Occipital lobe (tissue), 3 donors: ENCODE measurements at places on chromosomes 12 and 14.
A peak's percentile ranks its signal among the peaks of the same experiment; 100 is the strongest.

- no peak for DNase-seq
Measured at GRCh38 chr14:100302616-100303015, 3.6 kb downstream of the SLC25A29 start.

DNA sequence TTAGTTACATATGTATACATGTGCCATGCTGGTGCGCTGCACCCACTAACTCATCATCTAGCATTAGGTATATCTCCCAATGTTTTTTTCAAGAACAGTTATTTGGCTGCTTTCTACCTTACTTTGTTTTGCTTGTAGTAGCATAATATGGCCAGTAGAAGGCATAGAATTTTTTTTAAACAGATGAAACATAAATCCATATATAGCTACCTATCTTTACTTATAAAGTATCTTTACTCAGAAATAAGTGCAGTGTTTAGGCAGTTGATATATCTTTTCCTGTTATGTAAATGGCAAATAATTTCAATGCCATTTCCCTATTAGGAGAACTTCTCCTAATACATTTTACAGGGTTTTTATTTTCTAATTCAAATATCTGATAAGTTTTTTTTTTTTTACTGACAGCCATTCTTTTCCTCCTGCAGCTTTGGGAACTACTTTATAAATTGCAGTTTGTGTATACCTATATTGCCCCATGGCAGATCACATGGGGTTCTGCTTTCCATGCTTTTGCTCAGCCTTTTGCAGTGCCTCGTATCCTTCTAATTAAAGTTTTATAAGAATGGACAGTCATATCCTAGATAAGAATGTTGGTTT, 143.1 kb downstream of the PCNX1 start:
- DNase-seq, result no peak

DNA sequence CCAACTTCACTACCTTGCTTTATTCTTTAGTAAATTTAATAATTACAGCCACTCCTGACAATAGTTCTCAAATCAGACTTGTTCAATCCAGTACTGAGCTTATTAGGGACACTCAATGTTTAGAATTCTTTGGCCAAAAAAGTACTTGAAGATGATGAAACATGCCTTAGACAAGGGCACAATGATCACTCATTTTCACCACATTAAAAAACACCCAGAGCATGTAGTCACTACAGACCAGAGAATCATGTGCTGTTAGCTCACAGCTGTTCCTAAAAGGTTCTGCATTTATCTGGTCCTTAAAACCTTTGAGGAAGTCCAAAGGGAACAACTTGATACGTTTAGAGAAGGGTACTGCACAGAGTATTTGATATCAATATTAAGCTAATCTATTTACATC, 98.7 kb downstream of the INSM2 start:
- DNase-seq, result no peak

GRCh38 chr14:96817750-96818666, 20.8 kb downstream of the VRK1 start:
- DNase-seq, result no peak

- no peak for DNase-seq
Measured at GRCh38 chr14:36666416-36667206, 5.0 kb downstream of the PAX9 start.

GRCh38 chr14:52397844-52398243, 83.7 kb downstream of the PTGER2 start:
- DNase-seq, result no peak

GRCh38 chr12:29103539-29103974, 45.5 kb upstream of the FAR2 start:
- no peak for DNase-seq

- no peak for DNase-seq
Measured at GRCh38 chr14:100526632-100527031, 60.6 kb downstream of the BEGAIN start.

DNA sequence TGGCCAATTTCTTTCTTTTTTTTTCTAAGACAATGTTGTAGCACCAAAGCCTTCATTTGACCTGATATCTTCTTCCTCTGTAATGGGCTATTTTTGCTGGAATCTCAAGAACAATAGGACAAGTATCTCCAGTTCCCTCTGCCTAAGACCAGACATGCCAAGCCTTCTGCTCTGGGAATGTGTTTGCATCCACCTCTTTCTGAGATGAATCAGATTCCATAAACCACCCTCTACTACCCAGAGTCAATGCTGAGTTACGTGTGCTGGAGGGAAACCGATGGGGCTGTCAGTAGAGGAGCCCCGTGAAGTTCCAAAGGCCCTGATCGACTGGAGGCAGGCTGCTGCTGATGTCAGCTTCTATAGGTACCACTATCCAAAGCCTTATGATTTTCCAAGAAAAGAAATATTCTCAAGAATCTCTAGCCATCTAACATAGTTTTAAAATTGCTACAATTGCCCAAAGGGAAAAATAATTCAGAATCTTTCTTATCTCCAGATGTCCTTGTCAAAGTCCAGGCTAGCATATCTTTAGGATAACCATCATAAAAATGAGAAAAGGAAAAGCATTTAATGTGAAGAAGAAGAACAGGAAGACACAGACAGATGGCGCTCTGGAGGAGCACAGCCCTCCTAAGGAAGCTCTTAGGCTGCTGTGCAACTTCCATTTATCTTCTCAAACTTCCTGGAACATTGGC, 101.9 kb downstream of the SLC8A3 start:
- no peak for DNase-seq

- no peak for DNase-seq
Measured at GRCh38 chr14:30849983-30850382, 24.4 kb upstream of the COCH start.

- no peak for DNase-seq
Measured at GRCh38 chr12:88092771-88093170, 49.1 kb downstream of the CEP290 start.

GRCh38 chr12:21334771-21335325, at the start of gene SLCO1A2:
TSS of gene SLCO1A2 (minus strand) at chr12:21334917. CDS start at chr12:21334647, 270 bp downstream.
- no peak for DNase-seq

- DNase-seq, result no peak
Measured at GRCh38 chr12:94445662-94446061, 14.0 kb downstream of the CEP83 start.

GRCh38 chr12:117761528-117762100, 207.2 kb downstream of the KSR2 start:
- DNase-seq, result no peak

DNA sequence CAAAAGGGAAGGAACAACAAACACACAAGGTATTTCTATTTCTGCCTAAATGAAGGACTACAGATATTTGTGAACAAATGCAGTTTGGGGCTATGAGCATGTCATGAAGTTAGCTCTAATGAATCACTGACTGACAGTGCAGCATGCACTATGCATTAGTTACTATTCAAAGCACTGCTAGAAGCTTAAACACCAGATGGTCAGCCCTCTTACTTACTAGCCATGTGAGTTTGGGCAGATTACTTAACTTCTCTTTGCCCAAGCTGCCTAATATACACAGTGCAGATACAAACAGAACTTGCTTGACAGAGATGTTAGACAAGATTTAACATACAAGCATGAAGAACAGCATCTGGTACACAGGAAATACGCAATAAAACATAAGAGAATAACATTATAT, 96.0 kb downstream of the ATXN2 start:
- no peak for DNase-seq

- DNase-seq, result peak; percentile 80
Measured at GRCh38 chr14:103594265-103594664, 31.5 kb downstream of the COA8 start.

DNA sequence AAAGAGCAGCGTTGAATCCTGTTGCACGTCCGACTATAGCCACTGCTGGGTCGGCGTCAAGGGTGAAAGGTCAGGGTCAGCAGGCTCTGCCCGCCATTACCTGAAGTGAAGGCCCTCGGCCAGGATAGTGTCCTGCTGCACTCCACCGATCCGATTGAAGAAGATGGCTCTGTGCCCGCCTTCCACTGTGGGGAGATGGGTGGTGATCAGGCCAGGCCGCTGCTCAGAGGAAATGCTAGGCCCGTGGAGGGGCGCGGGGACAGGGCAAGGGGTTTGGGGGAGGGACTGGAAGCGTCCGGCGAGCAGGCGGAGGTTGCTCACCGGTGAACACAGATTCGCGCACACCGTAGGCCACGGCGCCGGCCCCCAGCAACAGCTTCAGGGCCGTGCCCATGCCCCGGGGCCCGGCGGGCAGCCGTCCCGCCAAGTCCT, 352 bp downstream of the PHB2 start:
- no peak for DNase-seq

DNA sequence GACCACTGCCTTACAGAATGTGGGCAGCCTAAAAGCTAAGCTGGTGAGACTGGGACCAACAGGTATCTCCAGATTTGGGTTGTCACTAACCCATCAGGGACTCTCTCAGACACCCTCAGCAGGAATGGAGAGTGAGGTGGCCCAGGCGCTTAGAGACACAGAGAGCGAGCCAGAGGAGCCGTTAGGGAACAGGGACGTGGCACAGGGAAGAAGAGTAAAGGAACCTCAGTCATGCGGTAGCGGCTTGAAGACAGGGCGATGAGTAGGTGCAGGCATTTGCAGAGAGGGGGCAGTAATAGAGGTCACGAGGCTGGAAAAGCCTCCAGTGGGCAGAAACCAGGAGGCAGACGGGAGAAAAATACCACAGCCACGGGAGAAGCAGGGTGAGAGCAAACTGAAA, 158.0 kb upstream of the CCND2 start:
- no peak for DNase-seq

DNA sequence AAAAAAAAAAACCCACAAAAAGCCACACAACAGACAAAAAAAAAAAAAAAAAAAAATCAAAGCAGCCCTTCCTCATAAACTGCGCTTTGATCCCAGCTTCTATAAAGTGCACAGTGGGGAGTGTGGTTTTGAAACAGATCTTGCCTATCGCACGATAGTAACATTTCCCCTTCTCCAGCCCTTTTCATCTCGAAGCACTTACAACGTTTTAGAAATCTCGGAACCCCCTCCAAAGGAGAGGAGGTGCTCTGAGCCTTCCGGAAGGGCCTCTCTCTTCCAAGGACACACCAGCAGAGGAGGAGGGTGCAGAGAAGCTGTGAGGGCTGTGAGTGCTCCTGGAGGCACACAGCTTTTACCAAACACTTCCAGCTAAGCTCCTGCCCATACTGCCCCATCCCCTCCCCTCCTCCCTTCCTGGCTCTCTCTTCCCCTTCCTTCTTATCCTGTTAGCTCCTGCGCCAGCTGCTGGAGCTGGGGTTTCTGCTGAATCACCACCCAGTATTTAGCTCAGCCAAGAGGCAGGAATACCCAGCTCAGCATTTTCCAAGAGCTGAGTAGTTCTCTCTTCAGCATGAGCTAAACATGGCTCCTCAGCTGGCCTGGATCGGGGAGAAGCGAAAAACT, 28.4 kb downstream of the SLC7A8 start:
- DNase-seq, result peak; percentile 65

- DNase-seq, result no peak
Measured at GRCh38 chr14:85024931-85025330, 505.0 kb upstream of the FLRT2 start.

- DNase-seq, result no peak
Measured at GRCh38 chr12:48388460-48388859, 37.7 kb upstream of the ZNF641 start.

DNA sequence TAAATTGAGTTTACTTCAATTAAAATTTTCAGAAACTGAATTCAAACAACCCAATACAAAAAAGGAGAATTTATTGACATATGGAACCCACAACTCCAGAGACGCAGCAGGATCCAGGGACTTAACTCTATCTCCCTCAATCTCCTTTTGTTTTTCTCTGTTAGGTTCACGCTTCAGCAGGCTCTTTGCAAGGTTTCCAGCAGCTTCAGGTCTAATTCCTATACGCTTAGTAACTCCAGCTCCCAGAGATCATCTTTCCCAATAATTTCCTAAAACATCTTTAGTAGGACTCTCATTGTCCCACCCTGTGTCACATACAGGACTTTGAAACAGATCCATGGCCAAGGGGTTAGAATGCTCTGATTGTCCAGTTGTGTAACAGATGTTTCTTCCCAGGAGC, 175.2 kb downstream of the RMST start:
- DNase-seq, result no peak

- no peak for DNase-seq
Measured at GRCh38 chr14:78028471-78028870, 141.7 kb upstream of the NRXN3 start.

DNA sequence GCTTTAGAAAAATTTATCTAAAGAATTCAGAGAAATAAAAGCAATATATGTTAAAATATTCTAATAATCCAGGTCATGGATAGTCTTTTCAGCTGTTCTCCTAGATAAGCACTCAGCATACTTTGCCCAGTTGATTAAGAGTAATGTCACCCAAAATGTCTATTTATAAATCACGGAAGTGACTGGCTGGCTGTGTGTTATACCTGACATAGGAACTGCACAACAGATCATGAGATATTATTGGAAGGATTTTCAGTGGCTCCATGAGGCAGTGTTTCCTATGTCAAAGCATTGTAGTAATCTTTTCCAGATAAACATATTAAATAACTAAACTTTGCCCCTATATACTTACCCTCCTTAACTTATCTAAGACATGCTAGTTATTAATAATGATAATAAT, 128.8 kb downstream of the ITPR2 start:
- DNase-seq, result no peak

- no peak for DNase-seq
Measured at GRCh38 chr14:26663506-26663905, 65.7 kb upstream of the NOVA1 start.

DNA sequence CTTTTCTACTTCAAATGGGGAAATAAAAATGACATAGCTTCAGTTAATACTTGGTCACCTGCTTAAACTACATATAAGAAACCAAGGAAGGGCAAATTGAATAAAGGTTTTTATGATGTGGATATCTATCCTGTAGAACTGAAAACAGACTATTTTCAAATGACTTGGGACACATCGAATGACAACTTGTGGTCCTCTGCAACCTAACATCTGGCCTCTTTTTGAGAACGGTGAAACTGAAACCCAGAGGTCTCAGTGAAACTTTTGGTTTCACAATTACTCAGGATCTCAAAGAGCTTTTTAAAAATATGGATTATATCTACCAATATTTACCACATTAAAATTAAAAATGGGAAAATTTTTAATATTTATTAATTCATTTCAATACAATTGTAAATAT, 65.2 kb downstream of the PPP2R5E start:
- DNase-seq, result no peak

- peak; percentile 12 for DNase-seq
Measured at GRCh38 chr12:93109551-93110203, 180.6 kb upstream of the EEA1 start.

DNA sequence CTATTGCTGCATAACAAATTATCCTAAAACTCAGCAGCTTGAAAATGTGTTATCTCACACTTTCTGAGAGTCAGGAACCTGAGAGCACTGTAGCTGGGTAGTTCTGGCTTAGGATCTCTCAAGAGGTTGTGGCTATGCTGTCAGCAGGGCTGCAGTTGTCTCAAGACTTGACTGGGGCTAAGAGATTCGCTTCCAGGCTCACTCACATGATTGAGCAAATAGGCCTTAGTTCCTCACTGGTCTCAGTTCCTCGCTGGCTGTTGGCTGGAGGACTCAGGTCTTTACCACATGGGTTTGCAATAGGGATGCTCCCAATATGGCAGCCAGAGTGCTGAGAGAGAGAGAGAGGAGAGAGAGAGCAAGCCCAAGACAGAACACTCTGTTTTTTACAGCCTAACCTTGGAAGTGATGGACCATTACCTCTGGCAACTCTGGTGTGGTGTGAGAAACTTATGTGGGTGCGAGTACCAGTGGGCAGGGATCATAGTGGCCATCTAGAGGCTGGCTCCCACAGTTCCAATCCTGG, 15.9 kb upstream of the DHRS2 start:
- no peak for DNase-seq
